Naive thymus-derived CD4-positive, alpha-beta T cell (primary cell): ENCODE measurements at places on chromosomes 7 and 10.

GRCh38 chr7:28354601-28355402 is 57.5 kb upstream of the CREB5 start:
- no peak for DNase-seq

GRCh38 chr10:96311180-96311715 is 7.0 kb downstream of the DNTT start:
- no peak for DNase-seq

GRCh38 chr7:37419496-37419895 is 29.2 kb downstream of the ELMO1 start:
- no peak for DNase-seq

- DNase-seq, result no peak
Observed at GRCh38 chr10:11444155-11444530, 167.3 kb downstream of the USP6NL start.

DNA sequence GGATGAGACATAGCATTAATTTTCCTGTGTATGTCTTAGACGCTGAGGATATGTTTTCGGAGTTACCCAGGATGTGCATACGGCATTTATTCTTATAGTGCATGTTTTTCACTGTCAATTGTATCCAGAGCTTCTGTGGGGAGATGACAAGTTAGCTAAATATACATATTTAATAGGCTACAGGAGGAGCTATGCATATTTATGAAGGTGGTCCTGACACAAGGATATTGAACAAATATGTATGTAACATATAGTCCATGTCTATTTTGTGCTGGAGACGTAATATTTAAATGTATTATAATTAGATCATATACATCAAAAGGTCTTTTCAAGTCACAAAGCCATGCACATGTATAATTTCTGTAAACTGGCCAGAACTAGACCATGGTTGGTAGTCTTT is 16.0 kb downstream of the IL6 start:
- no peak for DNase-seq

- no peak for DNase-seq
Observed at GRCh38 chr7:126211875-126212274, 1040.9 kb downstream of the GRM8 start.

DNA sequence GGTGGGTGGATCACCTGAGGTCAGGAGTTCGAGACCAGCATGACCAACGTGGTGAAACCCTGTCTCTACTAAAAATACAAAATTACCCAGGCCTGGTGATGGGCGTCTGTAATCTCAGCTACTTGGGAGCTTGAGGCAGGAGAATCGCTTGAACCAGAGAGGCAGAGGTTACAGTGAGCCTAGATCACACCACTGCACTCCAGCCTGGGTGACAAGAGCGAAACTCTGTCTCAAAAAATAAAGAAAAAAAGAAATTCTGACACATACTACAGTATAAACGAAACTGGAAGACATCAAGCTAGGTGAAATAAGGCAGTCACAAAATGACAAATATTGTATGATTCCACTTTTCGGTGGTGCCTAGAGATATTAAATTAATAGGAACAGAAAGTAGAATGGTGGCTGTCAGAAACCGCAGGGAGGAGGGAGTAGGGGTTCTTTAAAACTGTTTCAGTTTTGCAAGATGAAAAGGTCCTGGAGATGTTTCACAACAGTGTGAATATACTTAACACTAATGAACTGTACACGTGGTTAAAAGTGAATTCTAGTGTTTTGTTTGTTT is 23.2 kb downstream of the PILRA start:
- peak; percentile 49 for DNase-seq

DNA sequence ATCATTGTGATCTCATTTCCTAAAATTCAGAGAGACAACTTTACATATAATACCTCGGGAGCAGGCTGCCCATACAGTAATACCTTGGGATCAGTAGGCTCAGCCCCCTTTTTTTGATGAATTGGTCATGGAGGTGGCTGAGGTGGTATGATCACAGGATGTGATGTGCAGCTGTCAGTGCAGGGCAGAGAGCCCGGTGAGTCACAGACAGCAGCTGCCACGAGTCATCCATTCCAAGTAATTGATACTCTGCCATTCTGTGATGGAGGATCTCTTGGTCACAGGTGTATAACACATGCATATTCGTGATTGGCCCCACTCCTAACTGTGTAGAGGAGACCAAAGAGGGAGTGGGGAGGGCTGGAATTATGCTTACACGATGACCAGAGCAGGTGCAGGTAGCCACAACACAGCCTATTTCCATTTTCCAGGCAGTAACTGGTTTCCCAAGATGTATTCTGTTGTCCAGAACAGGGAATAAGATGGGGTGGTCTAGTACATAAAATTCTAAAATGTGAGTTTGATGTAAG is 14.1 kb downstream of the NRCAM start:
- no peak for DNase-seq

GRCh38 chr7:101373812-101374614 is 11.3 kb downstream of the COL26A1 start:
- DNase-seq, result no peak

DNA sequence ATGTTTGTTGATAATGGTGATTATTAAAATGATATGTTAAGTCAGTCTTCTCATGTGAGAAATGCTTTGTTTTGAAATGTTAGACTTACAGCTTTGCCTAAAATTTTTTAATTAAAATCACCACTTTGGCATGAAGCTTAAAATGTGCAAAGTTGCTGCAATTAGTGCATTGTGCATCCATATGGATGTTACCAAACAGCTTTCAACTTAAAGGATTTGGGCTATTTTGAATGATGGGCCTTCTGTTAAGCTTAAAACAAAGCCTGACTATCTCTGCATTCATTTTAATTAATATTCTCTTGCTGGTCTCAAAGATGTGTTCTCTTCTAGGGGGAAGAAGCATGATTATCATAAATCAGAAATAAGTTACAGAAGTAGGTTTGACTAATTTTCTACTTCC is 64.6 kb upstream of the FZD1 start:
- DNase-seq, result no peak

- no peak for DNase-seq
Observed at GRCh38 chr10:69494626-69495558, 43.6 kb downstream of the TSPAN15 start.

GRCh38 chr10:19815036-19815730 is 1.0 kb upstream of the PLXDC2 start:
- no peak for DNase-seq
